Ovary (tissue), 10 donors: ENCODE measurements at places on chromosomes 11 and 22. TPM values are rescaled to one million over a fixed set of nuclear protein-coding genes. Genes with fewer than 3 reads are reported as not detected.
A peak's percentile ranks its signal among the peaks of the same experiment; 100 is the strongest.

CHRM4 gene
- 0.23 TPM for total RNA-seq

- no peaks in the 10 kb centered on the region for H3K36me3 ChIP-seq
- no peak for DNase-seq
- H3K4me3 ChIP-seq, result no peak overlapping the region
- no peaks in the 10 kb centered on the region for H3K27me3 ChIP-seq
These were observed 11.1 kb upstream of the POU2F3 start for GRCh38 chr11:120228794-120229384.

GRCh38 chr22:22397875-22398524 is 110.5 kb downstream of the ZNF280B start:
- H3K4me3 ChIP-seq, result no peak overlapping the region
- no peaks in the 10 kb centered on the region for H3K36me3 ChIP-seq
- DNase-seq, result no peak
- H3K27me3 ChIP-seq, result no peaks in the 10 kb centered on the region

- H3K4me1 ChIP-seq, result no peaks in the 10 kb centered on the region
- H3K4me3 ChIP-seq, result no peak overlapping the region
- no peak overlapping the region for H3K27ac ChIP-seq
- DNase-seq, result no peak
- H3K27me3 ChIP-seq, result no peaks in the 10 kb centered on the region
- no peaks in the 10 kb centered on the region for H3K36me3 ChIP-seq
These were observed 26.6 kb upstream of the OOSP4B start for GRCh38 chr11:59990421-59990820.

PRR33 gene
- total RNA-seq, result not detected

- no peak overlapping the region for H3K27ac ChIP-seq
- H3K4me3 ChIP-seq, result no peak overlapping the region
- no peak for DNase-seq
- H3K27me3 ChIP-seq, result no peaks in the 10 kb centered on the region
These were observed 3.0 kb downstream of the PRSS23 start for GRCh38 chr11:86803136-86804045.

DNA sequence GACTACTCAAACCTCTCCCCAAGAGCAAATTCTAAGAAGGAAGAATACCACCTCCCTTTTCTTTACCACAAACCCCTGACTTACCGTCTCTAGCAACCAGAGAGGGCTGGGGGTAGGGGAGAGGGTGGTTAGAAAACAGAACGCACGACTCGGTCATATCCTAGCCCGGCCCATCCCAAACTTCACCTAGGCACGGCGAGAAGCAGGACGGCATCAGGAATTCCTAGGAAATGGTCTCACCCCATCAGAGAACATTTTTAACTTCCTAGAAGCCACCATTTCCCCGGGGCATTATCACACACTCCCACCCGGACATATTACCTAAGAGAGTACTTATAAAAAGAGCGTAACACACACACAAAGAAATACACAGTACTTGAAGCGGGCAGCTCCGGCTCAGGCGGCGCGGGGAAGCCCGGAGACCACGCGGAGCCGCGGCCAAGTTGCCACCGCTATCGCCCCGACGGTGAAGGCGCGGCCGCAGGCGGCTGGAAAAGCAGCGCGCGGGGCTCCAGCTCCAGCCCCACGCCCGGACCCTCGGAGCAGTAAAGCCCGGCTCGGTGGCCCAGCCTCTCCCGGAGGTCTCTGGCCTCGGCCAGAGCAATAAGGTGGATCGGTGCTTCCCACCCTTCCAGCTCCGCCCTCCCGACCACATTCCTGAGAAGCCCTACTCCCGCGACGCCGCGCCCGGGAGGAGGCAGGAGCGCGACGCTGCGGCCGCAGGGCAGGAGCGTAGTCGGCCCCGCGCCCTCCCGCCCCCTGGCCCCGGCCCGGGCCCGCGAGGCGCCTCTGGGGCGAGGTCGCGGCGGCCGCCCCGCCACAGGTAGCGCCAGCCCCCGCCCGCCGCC is 878 bp downstream of the RRAS2 start:
- DNase-seq, result peak; percentile 41
- H3K4me3 ChIP-seq, result peak overlapping the region; percentile 53
- peak overlapping the region; percentile 91 for H3K27ac ChIP-seq

MRGPRE gene
- not detected for total RNA-seq

DNA sequence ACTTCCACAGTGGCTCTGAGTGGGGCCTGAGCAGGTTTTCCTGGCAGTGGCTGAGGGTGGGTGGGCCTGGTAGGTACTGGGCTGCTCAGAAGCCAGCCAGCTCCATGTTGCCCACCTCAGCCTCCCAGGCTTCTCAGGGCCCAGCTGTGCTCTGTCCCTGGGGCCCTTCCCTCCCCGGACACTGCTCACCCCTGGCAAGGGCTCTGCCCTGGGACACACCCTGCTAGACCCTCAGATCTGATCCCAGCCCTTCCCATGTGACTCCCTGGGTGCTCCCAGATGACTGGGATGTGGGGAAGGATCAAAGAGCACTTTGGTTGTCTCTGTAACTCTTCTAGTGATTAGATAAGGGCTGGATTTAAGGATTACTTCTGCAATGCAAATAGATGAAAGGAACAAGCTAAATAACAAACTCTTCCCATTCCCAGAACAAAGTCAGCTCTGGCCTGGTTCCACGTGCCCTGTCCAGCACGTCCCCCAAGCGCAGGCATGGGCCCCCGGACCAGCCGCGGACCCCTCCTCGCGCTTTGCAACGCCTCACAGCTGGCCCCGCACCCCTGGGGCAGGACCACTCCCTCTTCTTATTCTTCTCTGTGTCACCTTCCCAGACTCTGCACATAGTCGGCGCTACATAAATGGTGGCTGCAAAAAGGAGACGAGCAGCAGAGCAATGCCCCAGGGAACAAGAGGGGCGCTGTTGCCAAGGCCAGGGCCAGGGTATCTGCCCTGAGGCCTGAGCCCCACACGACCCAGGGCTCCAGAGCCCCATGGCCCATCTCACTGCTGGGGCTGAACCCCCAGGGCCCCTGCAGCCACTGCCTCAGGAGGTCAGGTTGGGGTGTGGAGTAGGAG is 5.7 kb upstream of the KRTAP5-6 start:
- H3K27me3 ChIP-seq, result no peaks in the 10 kb centered on the region
- H3K4me3 ChIP-seq, result no peak overlapping the region
- peaks cover 8% of the 10 kb centered on the region for H3K4me1 ChIP-seq
- H3K27ac ChIP-seq, result no peak overlapping the region
- no peaks in the 10 kb centered on the region for H3K36me3 ChIP-seq
- no peak for DNase-seq

FZD4 gene
- total RNA-seq, result 26.6 TPM

DNA sequence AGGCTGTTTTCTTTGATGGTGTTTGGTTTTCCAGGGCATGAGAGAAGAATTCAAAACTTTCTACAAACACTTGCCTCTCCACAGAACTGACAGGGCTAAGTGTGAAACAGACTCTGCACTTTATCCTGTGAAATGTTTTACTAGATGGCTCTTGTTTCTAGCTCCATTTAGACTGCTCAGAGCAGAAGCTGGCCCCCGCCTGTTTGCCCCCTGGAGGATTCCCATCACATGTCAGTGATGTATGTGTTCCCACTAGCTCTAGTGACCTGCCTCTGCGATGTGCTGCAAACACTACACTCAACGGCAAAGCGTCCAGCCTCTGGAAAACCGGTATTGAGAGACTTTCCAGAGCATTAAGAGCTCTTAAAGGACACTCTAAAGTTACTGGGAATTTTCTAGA is 41.4 kb upstream of the PCF11 start:
- H3K4me3 ChIP-seq, result no peak overlapping the region
- no peak overlapping the region for H3K27ac ChIP-seq
- no peaks in the 10 kb centered on the region for H3K36me3 ChIP-seq
- H3K27me3 ChIP-seq, result no peaks in the 10 kb centered on the region

DNA sequence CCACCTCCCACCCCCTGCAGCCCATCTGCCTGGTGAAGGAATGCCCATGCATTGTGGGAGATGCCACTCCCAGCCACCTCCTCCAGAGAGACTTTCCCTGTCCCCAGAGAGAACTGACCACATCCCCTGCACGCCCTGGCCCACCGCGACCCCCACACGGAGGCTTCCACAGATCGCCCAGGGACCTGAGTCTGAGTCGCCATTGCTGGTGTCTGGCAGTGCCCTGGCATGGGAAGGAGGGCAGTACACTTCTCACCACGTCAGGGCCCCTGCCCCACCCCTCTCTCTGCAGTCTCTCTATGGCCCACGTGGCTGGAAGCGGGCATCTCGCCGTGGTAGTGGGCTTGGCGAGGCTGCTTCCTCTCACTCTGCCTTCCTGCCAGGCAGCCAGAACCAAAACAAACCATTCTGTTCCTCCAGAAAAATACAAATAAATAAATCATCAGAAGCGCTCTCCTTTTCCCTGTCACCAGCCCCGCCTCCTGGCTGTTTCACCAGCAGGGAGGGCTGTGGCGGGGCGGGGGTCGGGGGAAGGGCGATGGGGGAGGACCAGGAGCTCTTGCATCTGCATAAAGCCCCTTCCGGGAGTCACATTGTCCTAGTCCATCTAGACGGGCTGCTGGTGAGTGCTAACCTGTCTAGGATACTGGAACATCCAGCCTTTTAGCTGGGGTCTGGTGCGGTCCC is 20.9 kb downstream of the SHISAL1 start:
- no peak overlapping the region for H3K27ac ChIP-seq
- no peaks in the 10 kb centered on the region for H3K4me1 ChIP-seq
- no peaks in the 10 kb centered on the region for H3K27me3 ChIP-seq
- no peak overlapping the region for H3K4me3 ChIP-seq

ISX gene
- total RNA-seq, result not detected

SCUBE2 gene
- 3.7 TPM for total RNA-seq

FIBIN gene
- 5.2 TPM for total RNA-seq

GRCh38 chr22:48908547-48908946 is 919.1 kb downstream of the BRD1 start:
- no peak for DNase-seq
- H3K27ac ChIP-seq, result no peak overlapping the region
- H3K27me3 ChIP-seq, result no peaks in the 10 kb centered on the region
- H3K36me3 ChIP-seq, result no peaks in the 10 kb centered on the region
- no peak overlapping the region for H3K4me3 ChIP-seq

SYNGR1 gene
- total RNA-seq, result 33.7 TPM

SLC22A9 gene
- not detected for total RNA-seq

DNA sequence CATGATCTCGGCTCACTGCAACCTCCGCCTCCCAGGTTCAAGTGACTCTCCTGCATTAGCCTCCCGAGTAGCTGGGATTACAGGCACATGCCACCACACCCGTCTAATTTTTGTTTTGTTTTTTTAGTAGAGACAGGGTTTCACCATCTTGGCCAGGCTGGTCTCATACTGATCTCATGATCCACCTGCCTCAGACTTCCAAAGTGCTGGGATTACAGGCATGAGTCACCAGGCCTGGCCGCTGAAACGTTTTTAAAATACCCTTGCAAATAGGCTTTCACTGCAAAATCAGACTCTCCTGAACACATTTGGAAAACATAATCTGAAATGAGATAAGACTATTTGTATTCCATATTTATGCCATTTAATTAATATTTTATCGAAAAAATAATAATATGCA is 826.1 kb upstream of the CNTN5 start:
- no peaks in the 10 kb centered on the region for H3K36me3 ChIP-seq
- no peak overlapping the region for H3K27ac ChIP-seq
- no peak overlapping the region for H3K4me3 ChIP-seq
- no peaks in the 10 kb centered on the region for H3K27me3 ChIP-seq
- H3K4me1 ChIP-seq, result no peaks in the 10 kb centered on the region

DNA sequence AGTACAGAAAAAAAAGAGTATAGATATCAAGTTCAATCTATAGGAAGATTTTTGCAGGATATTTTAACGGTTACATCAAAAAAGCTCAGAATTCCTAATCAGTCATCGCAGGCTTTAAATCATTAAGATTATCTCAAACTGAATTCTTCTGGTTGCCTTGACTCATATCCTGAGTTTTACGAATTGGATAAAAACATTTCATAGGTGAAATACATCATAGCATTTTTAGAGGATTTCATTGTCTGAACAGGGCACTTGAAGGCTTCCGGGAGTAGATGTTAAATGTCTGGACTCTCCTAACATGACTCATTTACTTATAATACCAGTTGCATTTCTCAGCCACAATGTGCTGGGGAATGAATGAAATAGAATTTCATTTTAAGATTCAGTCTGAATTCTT is 2216.6 kb upstream of the RAG2 start:
- no peaks in the 10 kb centered on the region for H3K4me1 ChIP-seq
- no peaks in the 10 kb centered on the region for H3K27me3 ChIP-seq
- H3K36me3 ChIP-seq, result no peaks in the 10 kb centered on the region

- peaks cover 14% of the 10 kb centered on the region for H3K4me1 ChIP-seq
- H3K27ac ChIP-seq, result peak overlapping the region; percentile 96
- no peaks in the 10 kb centered on the region for H3K36me3 ChIP-seq
- H3K4me3 ChIP-seq, result peak overlapping the region; percentile 94
These were observed 22.2 kb upstream of the MALAT1 start for GRCh38 chr11:65476632-65477148.

KCNQ1OT1 gene
- total RNA-seq, result 5.2 TPM

GRCh38 chr11:17238377-17238776 is 30.6 kb upstream of the PIK3C2A start:
- H3K4me3 ChIP-seq, result no peak overlapping the region
- no peaks in the 10 kb centered on the region for H3K4me1 ChIP-seq
- H3K27ac ChIP-seq, result no peak overlapping the region
- DNase-seq, result no peak
- H3K36me3 ChIP-seq, result no peaks in the 10 kb centered on the region

GRCh38 chr11:114058871-114059277 is 637 bp upstream of the ZBTB16 start:
- no peaks in the 10 kb centered on the region for H3K36me3 ChIP-seq
- H3K27ac ChIP-seq, result peak overlapping the region; percentile 100
- peaks cover 12% of the 10 kb centered on the region for H3K4me1 ChIP-seq
- no peaks in the 10 kb centered on the region for H3K27me3 ChIP-seq
- peak overlapping the region; percentile 99 for H3K4me3 ChIP-seq

DNA sequence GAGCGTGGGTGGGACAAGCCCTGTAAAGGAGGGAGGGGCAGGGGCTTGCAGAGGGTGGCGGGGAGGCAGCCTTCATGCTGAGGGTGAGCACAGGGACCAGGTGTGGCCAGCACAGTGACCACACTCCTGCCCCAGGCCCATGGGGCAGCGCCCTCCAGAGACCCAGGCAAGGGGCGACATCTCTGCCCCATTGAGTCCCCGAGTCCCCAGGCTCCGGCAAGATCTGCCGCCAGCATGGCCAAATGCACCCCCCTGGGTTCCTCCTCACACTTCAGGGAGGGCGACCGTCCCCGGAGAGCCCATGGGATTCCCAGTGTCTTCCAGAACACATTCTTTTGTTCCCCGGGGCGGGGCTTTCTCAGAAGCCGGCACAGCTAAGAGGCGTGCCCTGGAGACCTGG is 362.5 kb downstream of the TBC1D22A start:
- no peaks in the 10 kb centered on the region for H3K4me1 ChIP-seq
- H3K4me3 ChIP-seq, result no peak overlapping the region
- no peaks in the 10 kb centered on the region for H3K36me3 ChIP-seq
- H3K27ac ChIP-seq, result no peak overlapping the region
- no peaks in the 10 kb centered on the region for H3K27me3 ChIP-seq
- DNase-seq, result peak; percentile 21

DNA sequence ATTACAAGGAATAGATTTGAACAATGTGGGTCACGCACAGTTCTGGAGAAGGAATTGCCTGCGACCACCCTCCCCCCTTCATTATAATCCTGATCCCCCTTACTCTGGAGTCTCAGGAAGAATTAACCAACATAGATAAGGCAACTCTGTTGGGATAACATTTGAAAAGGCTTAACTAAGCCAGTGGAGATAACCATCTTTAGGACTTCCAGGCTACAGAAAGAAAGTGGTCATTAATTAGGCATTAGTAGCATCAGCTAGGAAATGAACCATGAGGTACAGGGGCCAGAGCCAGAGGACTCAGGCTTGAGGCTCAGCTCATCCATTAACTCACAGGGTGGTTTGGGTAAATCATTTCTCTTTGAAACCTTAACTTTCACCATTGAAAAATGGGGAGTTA is 720.0 kb upstream of the API5 start:
- H3K27me3 ChIP-seq, result no peaks in the 10 kb centered on the region
- no peak overlapping the region for H3K27ac ChIP-seq
